ENCODE measurements at places on chromosomes 13 and 19.

- DNase-seq, result no peak
These were observed 45.7 kb upstream of the F7 start for GRCh38 chr13:113059891-113060290.

- no peak for DNase-seq
These were observed 1.1 kb downstream of the FPR1 start for GRCh38 chr19:51750400-51751094.

- DNase-seq, result no peak
These were observed 232.9 kb downstream of the FOXO1 start for GRCh38 chr13:40433577-40433976.

GRCh38 chr13:39767791-39768517, 112.5 kb downstream of the COG6 start:
- DNase-seq, result no peak

GRCh38 chr19:44002212-44002565, 568 bp upstream of the ZNF230 start:
- DNase-seq, result no peak

- DNase-seq, result no peak
These were observed 11.0 kb downstream of the SYDE1 start for GRCh38 chr19:15118248-15118647.

- DNase-seq, result no peak
These were observed 47.4 kb downstream of the MTUS2 start for GRCh38 chr13:28867564-28867963.

Measured in left lobe of liver (tissue), 2 donors.